ENCODE measurements at places on chromosomes 12 and 14. TPM values are rescaled to one million over a fixed set of nuclear protein-coding genes. Genes with fewer than 3 reads are reported as not detected.

Gene TPPP2
- polyA plus RNA-seq: 1.9 TPM

GRCh38 chr14:23639048-23639890 lies 3.1 kb downstream of the DHRS2 start:
- DNase-seq: no peak

Gene KLHL33
- 0.48 TPM for polyA plus RNA-seq

DNA sequence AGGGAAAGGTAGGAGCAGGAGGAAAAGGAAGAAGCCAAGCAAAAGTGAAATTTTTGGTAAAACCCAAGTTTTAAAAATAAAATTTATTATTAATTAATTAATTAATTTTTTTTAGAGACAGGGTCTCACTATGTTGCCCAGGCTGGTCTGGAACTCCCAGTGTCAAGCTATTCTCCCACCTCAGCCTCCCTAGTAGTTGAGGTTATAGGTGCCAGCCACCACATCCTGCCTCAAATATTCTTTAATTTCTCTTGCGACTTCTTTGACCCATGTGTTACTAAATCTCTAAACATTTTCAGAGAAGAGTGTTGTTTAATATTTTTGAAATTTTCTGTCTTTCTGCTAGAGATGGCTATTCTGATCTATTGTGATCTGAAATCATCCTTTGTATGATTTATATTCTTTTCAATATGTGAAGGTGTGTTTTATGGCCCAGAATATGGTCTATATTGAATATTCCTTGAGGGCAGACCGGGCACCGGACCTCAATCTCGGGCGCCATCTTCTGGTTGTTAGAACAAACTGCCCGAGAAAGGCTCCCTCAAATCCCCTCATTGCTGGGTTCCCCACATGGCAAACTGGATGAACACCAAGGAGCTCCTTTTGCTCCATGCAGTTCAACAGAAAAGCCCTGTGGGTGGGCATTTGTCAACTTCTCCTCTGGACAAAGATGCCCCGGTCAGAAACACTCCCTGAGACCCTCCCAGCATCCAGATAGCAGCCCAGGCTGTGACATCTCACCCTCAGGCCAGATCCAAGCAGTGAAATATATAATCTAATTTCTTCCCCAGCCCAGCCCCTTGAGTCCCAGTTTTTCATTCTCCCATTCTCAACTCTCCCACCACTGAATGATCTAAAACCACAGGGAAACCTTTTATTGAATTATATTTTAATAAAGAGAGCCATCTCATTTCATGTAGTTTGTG lies 110.5 kb downstream of the ASCL4 start:
- peak; percentile 33 for DNase-seq

DNA sequence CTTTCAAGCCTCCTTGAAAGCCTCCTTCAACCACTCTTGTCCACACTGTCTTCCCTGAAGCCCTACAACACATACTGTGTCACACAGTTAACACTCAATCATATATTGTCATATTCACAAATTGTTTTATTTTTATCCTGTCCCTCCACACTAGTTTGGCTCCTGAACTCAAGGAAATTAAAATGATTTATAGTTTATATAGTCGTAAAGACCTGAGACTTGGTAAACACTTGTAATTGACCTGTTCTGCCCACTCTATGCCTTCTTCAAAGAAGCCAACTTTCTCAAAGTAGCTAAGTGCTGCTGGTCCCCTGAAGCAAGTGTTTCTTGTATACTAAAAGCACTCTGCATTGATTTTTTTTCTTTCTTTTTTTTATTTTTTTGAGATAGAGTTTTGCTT lies 15.6 kb upstream of the NEK9 start:
- no peak for DNase-seq

Gene AMHR2
- polyA plus RNA-seq: 0.36 TPM

Gene RAB15
- polyA plus RNA-seq: 19.3 TPM

Gene RERG
- 32.8 TPM for polyA plus RNA-seq

Gene CABP1
- polyA plus RNA-seq: 3.6 TPM

DNA sequence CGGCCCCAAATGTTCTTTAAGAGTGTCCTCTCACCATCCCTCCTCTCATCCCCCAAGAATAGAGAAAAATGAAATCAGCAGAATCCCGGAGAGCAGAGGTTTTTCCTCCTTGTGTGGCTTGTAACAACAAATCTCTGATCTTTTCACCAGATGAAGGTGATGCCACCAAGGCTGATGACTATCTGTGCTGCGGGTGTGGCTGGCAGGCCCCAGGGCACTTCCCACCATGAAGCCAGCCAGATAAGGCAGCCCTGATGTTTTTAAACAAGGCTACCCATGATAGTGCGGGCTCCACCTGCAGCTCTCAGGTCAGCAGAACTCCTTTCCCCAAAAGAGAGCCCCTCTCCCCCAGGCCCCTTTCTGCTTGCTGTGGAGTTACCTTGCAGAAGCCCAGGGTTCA lies 58.0 kb upstream of the PARP11 start:
- no peak for DNase-seq

DNA sequence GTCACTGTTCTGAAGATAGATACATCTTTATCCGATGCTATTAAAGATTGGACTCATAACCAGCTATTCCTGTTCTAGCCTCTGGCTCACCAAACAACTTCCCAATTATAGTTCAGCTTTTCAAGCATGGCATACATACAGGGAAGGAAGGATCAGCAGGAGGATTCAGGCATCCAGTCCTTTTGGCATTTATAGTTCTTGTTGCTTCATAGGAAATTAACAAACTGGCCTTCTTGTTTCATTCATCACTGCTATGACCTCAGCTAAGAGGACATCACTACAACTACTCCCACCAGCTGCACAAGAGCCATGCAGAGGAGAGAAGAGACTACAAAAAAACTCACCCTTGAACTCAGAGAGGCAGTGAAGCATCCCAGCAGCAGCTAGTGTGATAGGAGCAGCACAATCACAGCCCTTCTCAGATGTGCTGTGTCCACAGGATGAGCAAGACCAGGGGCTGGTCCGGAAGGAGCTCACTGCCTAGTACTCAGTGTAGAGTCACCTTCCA lies 100.5 kb downstream of the SPTSSA start:
- no peak for DNase-seq

GRCh38 chr14:69023035-69023434 lies 43.9 kb upstream of the ACTN1 start:
- DNase-seq: no peak

- no peak for DNase-seq
These were observed 25.2 kb downstream of the TCHP start for GRCh38 chr12:109925185-109925840.

Gene RESF1
- polyA plus RNA-seq: 55.2 TPM

Gene DDX54
- polyA plus RNA-seq: 102 TPM

DNA sequence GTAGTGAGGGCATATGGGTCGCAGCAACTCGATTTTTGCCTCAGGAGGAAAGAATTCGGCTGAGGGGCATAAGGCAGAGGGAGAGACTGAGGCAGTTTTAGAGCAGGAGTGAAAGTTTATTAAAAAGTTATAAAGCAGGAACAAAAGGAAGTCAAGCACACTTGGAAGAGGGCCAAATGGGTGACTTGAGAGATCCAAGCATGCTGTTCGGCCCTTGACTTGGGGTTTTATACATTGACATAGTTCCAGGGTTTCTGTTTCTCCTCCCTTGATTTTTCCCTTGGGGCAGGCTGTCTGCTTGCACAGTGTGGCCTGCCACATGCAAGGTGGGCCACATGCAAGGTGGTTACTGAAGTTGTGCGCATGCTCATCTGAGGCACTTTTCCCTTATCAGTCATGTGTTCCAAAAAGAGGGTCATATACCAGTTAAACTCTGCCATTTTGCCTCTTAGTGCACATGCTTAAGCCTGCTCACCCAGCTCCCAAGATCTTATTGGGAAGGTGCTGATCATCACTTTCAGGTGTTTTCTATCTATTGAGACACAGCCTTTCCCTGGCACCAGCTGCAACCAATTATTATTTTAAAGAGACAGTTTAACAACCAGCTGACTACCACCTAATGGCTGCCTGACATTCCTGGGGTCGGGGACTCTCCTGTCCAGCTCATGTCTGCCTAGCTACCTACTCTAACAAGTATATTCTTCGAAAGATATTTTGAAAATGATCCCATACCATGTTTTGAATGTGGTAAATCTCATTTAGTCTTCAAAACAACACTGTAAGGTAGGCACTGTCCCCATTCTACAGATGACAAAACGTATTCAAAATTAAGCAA lies 19.9 kb downstream of the PTGER2 start:
- no peak for DNase-seq

DNA sequence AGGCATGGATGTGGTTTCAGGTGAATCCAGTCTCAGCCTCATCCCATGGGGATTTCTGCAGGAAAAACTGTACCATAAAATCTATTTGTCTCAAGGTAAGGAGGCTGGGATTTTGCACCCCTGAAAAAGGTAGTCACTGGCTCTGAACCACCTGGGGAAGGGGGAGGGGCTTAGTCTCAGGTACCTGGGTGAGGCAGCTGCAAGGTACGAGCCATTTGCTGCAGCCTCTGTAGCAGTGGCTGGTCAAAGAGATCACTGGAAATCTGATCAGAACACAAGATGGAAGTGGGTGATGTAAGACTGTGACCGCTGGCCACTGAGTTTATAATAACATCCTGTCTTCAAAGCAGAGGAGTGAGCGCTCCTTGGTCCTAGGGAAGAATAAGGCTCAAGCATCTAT lies 209.9 kb upstream of the NOS1 start:
- DNase-seq: no peak

Gene COQ10A
- 16.4 TPM for polyA plus RNA-seq

Gene TUBA1B
- 990 TPM for polyA plus RNA-seq

DNA sequence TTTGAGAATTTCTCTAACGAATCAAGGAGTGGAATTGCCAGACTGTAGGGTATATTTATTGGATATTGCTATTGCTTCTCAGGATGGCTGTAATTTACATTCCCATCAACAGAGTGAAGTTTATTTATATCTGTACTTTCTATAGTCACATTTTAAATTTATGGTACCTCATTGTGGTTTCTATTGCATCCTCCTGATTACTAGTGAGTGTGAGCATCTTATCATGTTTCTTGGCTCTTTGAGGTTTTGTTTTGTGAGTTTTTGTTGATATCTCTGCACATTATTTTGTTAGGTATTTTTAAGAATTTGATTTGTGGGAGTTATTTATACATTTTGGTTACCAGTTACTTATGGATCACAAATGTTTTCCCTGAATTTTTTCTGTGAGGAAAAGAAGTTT lies 13.9 kb downstream of the DNM1L start:
- no peak for DNase-seq

- no peak for DNase-seq
These were observed 42.4 kb downstream of the TRIP11 start for GRCh38 chr14:91997492-91997891.

DNA sequence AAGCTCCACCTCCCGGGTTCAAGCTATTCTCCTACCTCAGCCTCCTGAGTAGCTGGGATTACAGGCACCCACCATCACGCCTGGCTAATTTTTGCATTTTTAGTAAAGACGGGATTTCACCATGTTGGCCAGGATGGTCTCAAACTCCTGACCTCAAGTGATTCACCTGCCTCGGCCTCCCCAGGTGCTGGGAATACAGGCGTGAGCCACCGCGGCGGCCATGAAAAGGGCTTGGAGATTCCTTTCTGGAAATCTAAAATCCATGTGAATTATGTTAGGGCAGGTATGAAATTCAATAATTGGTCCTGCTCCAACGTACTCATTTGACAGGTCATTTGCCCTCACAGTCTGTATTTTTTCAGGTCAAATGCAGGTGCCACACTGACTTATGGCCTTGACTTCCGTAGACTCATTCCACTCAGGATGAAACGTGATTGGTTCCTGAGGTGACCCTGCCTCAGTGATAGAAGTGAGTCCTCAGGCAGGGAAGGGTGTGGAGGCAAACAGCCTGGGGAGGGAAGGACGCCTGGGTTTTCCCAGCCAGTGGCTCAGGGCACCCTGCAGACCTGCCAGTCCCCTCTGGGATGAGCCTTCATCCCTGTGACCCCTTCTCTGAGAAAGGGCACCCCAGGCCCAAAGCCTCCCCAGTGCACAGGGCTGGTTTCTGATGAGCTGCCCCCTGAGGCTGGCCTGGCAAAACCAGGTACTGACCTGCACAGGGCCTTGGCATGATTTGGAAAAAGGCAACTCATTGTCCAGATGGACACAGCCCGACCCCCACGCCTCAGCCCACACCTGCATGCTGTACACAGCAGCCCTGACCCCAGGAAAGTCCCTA lies 48.7 kb downstream of the PSMA6 start:
- no peak for DNase-seq

Gene NUAK1
- polyA plus RNA-seq: 9.9 TPM
